ENCODE measurements at places on chromosomes 12 and 14. TPM values are rescaled to one million over a fixed set of nuclear protein-coding genes. Genes with fewer than 3 reads are reported as not detected.

DNA sequence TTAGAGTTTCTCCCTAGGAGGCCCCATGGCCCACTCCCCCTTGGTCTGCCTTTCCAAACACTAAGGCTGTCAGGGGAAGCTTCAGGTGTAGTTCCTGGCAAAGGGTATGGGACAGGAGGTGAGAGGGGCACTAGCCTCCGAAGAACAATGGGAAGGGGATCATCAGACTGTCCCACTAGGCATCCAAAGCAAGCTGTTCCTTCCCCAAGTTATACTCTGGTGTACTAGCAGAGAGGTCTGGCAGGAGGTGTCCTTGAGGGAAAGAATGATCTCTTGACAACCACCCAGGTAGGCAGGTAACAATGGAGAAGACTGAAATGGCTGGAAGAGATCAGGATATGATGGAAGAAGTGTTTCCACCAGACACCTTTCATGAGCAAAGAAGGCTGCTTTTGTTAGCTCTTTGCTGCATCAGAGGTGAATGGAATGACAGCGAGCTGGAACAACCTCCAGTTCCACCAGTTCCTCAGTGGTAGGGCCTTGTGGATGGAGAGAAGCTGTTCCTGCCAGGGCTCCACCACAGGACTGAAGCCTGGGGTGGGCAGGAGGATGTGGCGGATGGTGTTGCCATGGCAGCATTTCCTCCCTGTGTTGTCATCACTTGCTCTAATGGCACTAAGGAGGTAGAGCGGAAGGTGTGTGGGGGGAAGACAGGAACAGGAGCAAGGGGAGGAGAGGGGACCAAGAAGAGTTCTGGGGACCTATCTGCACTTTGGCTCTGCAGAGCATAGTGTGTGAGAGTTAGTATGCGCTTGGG lies 2.3 kb upstream of the AGAP2 start:
- peak; percentile 23 for DNase-seq

Gene FAM186B
- polyA plus RNA-seq: not detected

- DNase-seq: peak; percentile 80
Measured at GRCh38 chr12:11652351-11653040, 3.0 kb downstream of the ETV6 start.

Gene NTN4
- polyA plus RNA-seq: not detected

Gene SERPINA10
- not detected for polyA plus RNA-seq

DNA sequence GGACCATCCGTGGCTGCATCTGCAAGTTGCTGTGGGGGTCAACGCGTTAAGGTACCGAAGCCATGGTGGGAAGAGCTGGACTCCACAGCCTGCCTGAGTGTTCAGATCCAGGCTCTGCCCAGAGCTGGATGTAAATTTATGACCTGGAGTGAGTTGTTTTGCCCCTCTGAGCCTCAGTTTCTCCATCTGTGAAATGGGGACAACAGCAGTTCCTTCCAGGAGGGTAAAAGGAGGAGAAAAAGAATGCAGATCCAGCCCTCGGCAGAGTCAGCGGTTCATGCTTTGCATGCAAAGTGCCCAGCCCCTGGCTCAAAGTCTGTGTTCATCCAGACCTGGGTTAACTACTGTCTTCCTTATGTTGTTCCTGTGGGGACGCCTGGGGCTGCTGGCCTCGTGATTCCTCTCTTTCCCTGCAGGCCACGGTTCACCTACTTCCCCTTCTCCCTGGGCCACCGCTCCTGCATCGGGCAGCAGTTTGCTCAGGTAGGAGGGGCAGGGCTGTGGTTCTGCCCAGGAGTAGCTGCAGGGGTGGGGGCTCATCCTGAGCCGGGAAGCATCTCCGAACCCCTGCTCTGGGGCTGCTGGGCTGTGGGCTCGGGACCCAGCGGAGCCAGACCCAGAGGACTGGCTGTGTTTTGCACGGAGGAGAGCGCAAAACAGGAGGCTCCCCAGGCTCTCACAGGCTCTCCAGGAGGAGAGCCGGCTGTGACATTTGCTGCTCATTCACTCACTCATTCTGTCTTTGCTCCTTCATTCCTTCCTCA lies 41.9 kb downstream of the CYP46A1 start:
- DNase-seq: no peak

Gene KSR2
- not detected for polyA plus RNA-seq

Gene GPR84
- polyA plus RNA-seq: 5.6 TPM

- DNase-seq: no peak
Measured at GRCh38 chr14:100675699-100676684, 50.7 kb upstream of the DLK1 start.

DNA sequence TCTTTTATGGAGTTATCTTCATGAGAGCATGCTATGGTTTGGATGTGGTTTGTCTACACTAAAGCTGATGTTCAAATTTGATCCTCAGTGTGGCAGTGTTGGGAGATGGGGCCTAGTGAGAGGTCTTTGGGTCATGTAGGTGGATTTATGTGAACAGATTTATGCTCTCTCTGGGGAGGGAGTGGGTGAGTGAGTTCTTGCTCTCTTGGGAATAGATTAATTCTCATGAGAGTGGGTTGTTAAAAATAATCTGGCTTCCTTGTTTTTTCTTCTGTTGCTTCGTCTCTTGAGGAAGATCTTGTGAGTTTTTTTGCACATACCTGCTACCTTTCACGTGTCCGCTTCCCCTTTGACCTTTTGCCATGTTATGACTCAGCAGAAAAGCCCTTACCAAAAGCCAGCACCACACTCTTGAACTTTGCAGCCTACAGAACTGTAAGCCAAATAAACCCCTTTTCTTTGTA lies 20.5 kb downstream of the DERA start:
- no peak for DNase-seq

DNA sequence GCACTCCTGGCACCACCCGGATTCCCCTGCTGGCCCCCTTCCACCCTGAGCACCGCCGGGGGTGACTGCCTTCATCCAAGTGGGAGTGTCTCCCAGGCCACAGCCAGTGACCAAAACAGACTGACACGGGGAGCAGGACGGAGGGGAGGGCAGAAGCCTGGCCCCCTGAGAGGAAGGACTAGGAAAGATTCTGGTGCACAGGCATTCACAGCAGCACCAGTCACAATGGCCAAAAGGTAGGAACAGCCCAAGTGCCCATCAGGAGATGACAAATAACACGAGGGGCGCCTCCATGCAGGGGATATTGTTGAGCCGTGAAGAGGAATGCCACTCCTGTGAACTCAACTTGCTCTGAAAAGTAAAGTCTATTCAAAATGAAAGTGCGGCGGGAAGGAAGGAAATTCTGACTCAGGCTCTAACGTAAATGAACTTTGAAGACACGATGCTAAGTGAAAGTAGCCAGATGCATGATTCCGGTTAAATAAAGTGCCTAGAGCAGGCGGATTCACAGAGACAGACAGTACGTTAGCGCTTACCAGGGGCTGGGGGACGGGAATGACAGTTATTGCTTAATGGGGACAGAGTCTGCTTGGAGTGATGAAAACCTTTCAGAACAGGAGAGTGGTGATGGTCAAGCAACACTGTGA lies 146.1 kb upstream of the NCOR2 start:
- peak; percentile 95 for DNase-seq
